Aorta (tissue), 5 donors: ENCODE measurements at places on chromosomes 4 and X. TPM values are rescaled to one million over a fixed set of nuclear protein-coding genes. Genes with fewer than 3 reads are reported as not detected.

PDCL2 gene
- not detected for total RNA-seq

- DNase-seq, result no peak
Observed at GRCh38 chrX:150438165-150438564, 75.0 kb downstream of the MAMLD1 start.

- no peak for DNase-seq
Observed at GRCh38 chr4:147015491-147015890, 69.8 kb upstream of the TTC29 start.

DNA sequence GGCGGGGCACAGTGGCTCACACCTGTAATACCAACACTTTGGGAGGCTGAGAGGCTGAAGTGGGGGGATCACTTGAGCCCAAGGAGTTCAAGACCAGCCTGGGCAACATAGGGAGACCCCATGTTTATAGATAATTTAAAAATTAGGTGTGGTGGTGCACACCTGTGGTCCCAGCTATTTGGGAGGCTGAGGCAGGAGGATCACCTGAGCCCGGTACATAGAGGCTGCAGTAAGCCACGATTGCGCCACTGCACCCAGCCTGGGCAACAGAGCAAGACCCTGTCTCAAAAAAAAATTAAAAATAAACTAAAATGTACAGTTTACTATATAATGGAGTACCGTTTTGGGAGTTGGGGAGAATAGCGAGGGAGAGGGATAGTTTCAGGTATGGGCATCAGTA, 4.2 kb downstream of the STAG2 start:
- DNase-seq, result no peak

DNA sequence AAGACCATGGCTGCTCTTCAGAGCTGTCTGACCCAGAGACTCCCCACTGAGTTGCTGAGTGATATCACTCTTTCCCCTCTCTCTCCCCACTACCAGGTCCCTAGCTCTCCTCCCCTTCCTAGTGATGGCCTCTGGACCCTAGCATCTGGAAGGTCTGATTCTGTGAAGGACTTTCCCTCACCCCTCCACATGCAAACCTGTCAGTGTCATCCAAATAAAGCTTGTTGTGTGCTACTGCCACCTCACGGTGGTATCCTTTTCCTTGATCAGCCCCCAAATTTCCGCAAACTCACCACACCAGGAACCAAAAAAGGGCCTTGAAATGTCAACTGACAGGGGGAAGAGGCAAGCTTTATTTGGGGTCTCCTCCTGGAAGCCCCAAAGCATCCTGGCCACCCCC, 500.2 kb downstream of the IDS start:
- DNase-seq, result no peak

DNA sequence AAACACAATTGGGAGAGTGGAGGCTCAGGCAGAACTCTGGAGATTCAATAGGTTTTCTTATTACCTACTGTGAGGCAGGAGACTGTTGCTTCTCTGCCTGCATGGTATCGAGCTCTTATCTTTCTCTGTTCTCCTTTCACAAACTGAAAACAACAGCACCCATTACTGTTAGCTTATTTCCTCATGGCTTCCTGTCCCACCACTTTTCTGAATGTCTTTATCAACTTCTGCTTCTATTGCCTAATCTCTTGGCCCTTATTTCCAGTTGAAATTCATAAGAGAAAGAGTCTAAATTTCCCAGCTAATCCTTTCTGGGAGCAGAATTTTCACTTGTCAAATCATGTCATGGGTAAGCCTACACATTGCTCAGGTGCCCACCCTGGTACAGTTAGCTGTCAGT, 46.8 kb upstream of the NDST3 start:
- no peak for DNase-seq

- DNase-seq, result no peak
Observed at GRCh38 chr4:114729068-114729738, 130.6 kb downstream of the UGT8 start.

GRCh38 chrX:6257025-6257424, 28.4 kb upstream of the NLGN4X start:
- DNase-seq, result no peak

DNA sequence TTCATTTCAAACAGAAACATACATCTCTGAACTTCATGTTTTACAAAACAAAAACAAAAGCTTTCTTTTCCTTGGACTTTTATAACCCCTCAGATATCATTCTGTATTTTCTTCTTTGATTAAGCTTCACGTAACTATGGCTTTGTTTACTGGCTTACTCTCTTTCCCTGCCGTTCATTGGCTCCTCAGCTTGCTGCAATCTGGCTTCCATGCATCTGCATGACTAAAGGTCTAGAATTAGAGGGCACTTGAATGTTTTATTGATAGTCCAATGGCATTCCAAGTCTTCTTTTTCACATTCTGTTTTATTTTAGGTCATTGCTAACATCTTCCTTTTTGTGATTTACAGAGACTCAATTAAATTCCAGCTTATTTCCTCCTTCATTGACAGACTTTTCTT, 487.6 kb downstream of the GRXCR1 start:
- DNase-seq, result no peak

GRCh38 chr4:187387739-187388138, 607.8 kb upstream of the ZFP42 start:
- no peak for DNase-seq

DNA sequence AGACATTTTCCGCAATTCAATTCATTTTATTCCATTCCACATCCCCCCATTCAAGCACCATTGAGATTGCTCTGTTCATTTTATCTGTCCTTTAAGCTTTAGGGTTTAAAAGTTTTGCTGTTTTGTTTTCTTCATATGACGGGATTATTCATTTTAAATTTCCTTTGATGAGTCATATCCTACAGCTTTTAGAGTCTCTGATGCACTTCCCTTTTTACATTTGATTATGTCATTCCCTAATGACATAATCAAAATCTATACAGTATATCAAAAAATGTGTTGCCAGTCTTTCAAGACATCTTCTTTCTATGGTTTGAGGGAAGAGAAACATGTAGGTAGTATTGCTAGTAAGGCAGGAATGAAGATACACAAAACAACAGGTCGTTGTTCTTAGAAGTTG, 456.3 kb downstream of the PDGFC start:
- no peak for DNase-seq

DAPP1 gene
- 2.7 TPM for total RNA-seq

PPP3CA gene
- total RNA-seq, result 56.4 TPM

DNA sequence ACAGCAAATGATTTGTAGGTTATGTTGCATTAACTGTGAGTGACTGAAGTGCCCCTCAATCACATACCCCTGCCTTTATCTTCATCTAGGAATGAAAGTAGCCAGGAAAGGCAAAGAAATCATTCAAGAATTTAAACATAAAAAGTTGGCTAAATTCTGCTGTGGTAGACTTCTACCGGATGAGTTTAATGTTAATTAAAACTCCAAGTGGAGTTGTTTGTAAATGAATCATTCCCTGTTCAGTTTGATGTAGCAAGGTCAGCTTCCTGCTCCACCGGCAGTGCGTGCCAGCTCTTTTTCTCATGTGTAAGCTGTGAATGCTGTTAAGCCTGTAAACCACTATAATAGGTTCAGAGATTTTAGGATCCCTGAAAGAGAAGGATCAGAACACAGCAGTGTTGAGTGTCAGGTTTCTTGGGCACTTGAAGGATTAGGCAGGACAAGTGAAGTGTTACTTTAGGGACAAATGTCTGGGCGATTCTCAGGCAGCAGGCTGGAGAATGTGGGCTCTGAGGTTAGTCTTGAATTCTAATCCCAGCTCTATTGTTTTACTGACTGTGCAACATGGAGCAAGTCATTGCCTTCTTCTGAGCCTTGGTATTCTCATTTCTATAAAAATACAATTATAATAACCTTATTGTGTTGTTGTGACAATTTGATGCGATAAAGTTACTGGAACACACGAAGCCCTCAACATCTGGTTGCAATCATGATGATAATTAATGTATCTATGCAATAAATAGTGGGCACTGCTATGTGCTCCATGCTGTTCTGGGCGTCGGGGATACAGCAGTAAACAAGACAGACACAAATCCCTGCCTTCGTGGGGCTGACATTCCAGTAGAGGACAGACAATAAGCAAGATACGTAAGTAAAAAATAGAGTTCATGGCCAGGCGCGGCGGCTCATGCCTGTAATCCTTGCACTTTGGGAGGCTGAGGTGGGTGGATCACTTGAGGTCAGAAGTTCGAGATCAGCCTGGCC, 112.0 kb downstream of the SHROOM3 start:
- peak; percentile 65 for DNase-seq

HTN1 gene
- not detected for total RNA-seq

GRCh38 chrX:101079736-101080270, 1.1 kb downstream of the TMEM35A start:
- no peak for DNase-seq

GRCh38 chr4:108081256-108081655, 87.5 kb downstream of the LEF1 start:
- no peak for DNase-seq

DNA sequence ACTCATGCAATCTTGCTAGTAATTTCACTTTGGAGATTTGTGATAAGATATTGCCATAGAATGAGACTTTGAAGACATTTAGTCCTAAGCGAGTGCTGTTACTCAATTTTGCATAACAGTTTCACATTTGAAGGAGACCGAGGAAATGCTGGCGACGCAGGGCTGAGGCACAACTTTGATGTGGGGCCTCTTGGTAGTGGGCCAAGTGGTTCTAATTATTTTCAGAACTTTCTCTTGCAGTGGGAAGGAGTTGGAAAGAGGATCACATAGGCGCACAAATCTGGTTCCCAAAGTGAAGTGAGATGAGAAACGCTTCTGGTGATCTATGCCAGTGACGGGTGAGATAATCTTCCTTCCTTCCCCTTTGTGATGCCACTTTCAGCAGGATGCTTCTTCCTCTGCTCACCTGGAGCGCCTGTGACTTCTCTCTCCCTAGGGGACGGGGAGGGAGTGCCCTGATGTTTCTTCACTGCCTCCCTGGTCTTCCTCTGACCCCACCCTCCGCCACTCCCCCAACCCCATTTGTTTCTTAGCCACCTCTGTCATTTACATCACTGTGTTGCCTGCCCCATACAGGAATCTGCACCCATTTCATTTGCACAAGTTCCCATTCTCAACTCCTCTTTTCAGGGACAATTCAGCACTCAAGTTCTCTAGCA, 138.9 kb upstream of the MID1 start:
- no peak for DNase-seq

- DNase-seq, result no peak
Observed at GRCh38 chr4:88900432-88900831, 156.6 kb downstream of the FAM13A start.

- no peak for DNase-seq
Observed at GRCh38 chr4:151260526-151260925, 16.4 kb upstream of the PRSS48 start.

GRCh38 chr4:5033281-5033841, 14.1 kb upstream of the CYTL1 start:
- peak; percentile 62 for DNase-seq

DNA sequence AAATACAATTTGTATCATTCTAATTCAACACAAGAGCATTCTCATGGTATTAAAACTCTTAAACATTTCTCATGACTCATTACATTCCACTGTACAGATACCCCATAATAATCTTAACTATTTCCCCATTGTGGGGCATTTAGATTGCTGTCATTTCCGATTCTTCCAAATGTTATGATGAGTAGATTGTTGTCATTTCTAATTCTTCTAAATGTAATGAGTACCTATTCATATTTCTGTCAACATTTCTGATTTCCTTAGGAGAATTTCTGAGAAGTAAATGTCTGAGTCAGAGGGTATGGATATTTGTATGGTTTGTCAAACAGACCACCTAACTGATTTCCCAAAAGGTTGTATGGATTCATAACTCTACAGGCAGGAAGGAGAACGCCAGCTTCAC, 8.3 kb downstream of the S100G start:
- DNase-seq, result no peak

SNX25 gene
- 36.2 TPM for total RNA-seq

- DNase-seq, result no peak
Observed at GRCh38 chr4:19375136-19375804, 876.4 kb upstream of the SLIT2 start.

DNA sequence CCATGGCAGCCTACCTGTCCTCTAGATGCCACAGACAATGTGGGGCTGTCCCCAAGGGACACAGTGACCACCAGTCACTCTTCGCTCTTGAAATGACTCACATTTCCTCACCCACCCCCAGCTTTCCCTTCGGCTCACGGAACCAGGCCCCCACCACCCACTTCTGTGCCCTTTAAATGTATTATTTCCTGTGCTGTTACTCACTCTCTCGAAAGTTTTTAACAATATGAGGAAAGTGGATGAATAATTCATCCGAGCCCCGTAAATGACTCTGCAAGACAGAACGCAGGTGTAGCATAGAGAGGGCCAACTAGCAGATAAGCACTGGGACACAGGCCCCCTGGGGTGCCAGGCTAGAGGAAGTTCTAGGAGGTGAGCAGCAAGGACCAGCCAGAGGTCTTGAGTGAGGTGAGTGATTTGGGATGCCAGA, 179.5 kb upstream of the TBL1X start:
- no peak for DNase-seq

- DNase-seq, result no peak
Observed at GRCh38 chr4:76430519-76431388, 4.3 kb upstream of the SHROOM3 start.

DNA sequence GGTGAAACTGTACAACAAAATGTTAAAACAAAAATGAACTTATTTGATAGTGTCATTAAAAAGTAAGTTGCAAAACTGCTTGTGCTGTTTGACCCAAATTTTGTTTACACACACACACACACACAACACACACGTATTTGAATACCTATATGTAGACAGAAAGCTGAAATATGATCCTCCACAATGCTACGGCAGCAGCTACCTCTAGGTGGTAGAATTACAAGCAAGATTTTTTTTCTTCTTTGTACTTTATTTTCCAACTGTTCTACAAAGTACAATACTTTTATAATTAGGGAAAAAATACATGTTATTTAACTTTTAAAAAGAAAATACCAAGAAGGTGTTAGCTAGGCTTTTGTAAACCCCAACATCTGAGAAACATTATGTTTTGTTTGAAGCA, 1.2 kb downstream of the CYTL1 start:
- no peak for DNase-seq

DNA sequence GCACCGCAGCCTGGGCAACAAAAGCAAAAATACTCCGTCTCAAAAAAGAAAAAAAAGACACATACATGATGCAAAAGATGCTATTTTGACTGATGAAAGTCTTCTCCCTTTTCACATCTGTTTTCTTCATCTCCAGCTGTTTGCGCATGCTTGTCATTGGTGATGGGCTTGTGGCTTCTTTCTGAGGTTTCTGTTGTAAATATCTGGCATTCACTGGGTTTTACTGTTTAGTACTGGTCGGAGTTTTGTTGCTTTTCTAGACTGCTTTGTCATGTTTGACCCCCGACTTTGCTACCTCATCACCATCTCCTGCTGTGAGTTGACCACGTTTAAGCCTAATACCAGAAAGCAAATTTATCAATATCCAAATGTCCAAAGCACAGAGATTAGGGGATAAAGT, 34.4 kb downstream of the PTCHD1 start:
- no peak for DNase-seq

GRCh38 chr4:115969756-115970155, 856.3 kb upstream of the NDST4 start:
- no peak for DNase-seq

SSX2B gene
- not detected for total RNA-seq

- DNase-seq, result no peak
Observed at GRCh38 chr4:58514299-58514698, 1404.1 kb upstream of the IGFBP7 start.
